ENCODE measurements at places on chromosomes 4 and X.

DNA sequence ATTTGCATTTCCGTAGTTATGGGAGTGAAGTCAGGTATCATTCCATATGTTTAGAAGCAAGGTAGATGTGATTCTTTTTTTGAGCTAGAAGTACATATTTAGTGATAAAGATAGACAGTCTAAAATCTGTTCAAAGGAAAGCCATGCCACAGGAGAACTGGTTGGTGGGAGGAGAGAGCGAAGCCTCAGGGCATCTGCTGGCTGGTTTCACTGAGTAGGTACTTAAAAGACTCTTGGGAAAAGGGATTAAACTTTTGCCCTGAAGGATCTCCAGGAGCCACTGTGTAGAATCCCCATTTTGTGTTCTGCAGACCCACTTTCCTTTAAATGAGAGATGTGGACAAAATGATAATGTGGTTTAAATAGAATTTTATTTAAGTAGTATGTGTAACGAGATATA, 89.6 kb downstream of the SHROOM2 start:
- no peak for DNase-seq

- DNase-seq, result no peak
These were observed 24.8 kb downstream of the ZFYVE28 start for GRCh38 chr4:2393353-2394270.

DNA sequence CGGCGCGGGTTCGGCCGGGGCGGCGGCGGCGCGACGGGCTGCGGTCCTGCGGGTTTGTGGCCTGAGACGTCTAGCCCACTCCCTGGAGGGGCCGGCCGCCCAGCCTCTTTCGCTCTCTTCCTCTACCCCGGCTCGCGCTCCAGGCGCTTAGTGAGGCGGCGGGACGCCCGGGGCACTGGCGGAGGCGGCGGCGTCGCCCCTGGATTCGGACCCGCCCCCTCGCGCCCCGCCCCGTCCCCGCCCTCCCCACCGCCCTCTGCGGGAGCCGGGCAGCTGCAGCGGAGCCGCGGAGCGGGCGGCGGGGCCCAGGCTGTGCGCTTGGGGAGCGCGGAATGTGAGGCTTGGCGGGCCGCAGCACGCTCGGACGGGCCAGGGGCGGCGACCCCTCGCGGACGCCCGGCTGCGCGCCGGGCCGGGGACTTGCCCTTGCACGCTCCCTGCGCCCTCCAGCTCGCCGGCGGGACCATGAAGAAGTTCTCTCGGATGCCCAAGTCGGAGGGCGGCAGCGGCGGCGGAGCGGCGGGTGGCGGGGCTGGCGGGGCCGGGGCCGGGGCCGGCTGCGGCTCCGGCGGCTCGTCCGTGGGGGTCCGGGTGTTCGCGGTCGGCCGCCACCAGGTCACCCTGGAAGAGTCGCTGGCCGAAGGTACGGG, at the start of gene BMP2K:
Gene BMP2K (plus strand): TSS at position 272 of the 650 bp plus-strand sequence. CDS start 194 bp downstream, at position 466.
- peak; percentile 75 for DNase-seq

GRCh38 chr4:150047546-150047945, 30.7 kb upstream of the DCLK2 start:
- no peak for DNase-seq

GRCh38 chr4:157099506-157099905, 23.6 kb downstream of the GLRB start:
- DNase-seq, result no peak

DNA sequence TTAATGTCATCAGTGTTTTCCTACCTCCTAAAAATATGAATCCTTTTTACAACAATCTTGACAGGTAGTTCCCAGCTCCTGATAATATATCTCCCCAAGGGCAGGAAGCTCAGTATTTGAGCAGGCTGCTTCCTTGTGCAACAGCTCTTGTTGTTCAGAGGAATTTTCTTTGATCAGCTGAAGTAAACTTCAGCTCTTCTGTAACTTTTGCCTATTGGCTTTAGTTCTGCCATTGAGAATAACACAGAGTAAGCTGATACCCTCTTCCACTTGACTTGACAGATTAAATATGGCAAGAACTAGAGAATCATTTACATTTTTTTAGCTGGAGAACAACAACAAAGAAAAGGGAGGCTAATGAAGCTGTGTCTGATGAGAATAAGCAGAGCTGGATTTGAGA, 75.2 kb downstream of the LUZP4 start:
- DNase-seq, result no peak

DNA sequence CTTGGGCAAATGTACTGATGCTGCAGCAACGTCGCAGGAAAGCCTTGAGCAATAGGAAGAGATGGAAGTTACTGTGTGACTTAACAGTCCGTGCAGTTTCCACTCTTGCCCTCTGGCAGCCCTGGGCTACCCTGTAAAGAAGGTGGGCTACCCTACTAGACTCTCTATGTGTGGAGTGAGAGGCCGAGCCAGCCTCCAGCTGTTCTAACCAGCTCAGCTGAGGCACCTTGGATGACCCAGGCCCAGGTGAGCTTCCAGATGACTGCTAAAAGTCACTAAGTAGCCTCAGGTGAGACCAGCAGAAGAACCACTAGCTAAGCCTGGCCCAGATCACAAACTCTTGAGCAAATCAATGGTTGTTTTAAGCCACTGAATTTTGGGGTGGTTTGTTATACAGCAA, 34.9 kb upstream of the PPP2R2C start:
- no peak for DNase-seq

DNA sequence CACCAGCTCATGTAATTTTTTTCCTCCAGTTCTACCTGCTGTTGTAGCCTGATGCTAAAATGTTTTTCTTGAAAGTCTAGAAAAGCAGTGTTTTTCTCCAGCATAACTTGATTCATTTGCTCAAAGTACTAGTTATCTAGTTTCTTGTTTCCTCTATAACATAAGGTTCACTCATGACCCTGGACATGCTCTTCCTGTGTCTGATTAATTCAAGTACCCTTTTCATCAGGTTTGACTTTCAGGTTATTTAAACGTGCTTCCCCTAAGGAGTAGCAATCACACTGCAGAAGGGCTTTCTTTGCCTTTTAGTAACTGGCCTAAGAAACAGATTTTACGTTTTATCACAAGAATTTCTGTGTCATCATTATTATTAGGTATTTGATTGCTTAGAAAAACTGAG, 66.8 kb upstream of the EGFL6 start:
- DNase-seq, result no peak

DNA sequence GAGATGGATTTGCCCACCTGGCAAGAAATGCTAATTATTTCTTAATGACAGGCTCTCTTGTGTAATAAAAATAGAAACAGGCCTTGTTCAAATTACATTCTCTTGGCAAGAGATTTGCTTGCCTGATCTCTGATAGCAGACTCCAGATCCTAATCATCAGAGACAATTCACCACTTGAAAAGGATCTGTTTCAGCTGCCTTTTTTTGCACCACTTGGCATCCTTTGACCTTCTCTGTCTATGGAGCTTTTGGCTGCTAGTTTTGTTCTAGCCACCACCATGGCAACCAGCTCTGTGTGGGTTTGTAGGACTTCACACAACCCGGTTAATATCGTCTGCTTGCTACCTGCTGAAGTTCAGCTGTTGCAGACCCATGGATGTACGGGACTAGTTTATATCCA, 241.1 kb upstream of the TLL1 start:
- DNase-seq, result no peak

DNA sequence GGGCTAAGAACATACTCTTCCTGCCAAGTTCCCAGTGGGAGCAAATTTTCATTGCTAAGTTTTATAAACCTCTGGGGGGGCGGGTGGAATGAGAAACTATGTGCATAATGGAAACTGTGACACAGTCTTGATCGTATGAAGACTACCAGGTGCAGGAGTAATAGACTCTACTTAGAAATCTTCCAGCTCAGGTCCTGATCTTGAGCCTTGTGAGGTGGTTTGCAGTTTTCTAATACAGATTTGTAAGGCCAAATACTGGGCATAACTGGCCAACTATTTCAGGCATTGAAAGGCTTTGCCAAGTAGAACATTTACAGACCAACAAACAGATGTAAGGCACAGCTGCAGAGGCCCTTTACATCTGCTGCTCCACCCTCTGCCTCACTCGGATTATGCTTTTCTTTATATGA, 89.7 kb upstream of the CBR4 start:
- DNase-seq, result no peak

DNA sequence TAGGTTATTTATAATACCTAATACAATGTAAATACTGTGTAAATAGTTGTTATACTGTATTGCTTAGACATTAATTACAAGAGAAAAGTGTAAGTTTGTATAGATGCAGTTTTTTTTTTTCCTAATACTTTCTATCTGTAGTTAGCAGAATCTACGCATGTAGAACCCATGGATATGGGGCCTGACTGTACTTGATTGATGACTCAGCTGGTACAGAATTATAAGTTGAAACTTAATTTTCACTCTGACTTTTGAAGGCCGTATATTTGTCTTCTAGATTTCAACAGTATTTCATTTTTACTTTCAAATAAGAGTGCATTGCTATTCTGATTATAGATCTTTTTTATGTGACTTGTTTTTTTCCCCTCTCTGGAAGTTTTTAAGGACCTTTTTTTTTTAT, 30.8 kb upstream of the NDUFC1 start:
- DNase-seq, result no peak

DNA sequence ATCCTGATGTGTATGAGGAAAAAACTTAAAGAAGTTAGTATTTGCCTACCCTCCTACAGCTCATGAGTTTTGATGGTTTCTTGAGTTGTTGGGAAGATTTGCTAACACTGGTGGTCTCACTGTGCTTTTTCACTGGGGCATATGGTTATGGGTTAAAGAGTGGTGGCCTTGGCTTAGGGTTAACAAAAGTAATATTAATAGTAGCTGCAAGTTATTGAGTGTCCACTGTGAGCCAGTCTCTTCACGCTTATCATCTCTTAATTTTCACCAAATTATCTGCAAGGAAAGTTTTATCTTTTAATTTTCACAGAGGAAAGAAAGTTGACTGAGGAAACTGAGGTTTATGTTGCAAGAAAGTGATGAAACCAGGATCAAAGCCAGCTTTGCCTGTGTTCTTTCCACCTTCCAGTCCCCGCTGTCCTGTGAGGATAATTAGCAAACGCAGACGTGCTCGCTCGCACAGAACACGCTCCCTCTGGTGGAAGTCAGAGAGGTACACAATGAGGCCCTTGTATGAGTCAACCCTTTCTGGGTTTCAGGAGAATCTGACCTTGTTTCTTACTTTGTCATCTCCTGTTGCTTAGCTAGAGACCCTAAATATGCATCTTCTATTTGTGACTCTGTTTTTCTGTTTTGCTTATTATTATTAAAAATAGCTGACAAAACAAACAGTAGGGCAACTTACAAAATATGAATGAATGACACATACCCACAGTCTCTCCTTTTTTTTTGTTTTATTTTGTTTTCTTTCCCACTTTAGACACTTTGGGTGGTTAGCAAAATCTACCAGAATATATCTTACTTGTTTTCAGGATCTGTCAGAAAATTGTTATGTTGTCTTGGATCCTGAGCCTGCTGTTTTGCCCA, 94.3 kb downstream of the DDIT4L start:
- DNase-seq, result peak; percentile 49

DNA sequence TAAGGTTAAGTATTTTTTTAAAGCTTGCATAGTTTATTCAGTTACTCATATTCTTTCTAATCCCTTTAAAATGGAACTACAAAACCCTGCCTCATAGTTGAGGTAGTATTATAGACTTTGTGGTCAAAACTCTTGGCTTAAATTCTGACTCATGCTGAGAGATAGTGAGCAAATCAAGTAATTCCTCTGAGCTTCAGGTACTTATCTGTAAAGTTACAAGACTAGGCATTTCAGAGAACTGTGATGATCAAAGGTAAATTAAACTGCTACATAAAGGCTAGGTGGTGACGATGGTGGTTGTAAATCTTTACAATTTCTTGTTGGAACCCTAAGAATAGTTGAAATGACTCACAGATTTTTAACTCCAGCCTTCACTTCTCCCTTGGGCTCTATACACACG, 3.2 kb upstream of the CLOCK start:
- no peak for DNase-seq

- DNase-seq, result no peak
These were observed 31.0 kb downstream of the SRPX start for GRCh38 chrX:38189431-38190250.

GRCh38 chr4:30616942-30617646, 103.1 kb upstream of the PCDH7 start:
- DNase-seq, result no peak

DNA sequence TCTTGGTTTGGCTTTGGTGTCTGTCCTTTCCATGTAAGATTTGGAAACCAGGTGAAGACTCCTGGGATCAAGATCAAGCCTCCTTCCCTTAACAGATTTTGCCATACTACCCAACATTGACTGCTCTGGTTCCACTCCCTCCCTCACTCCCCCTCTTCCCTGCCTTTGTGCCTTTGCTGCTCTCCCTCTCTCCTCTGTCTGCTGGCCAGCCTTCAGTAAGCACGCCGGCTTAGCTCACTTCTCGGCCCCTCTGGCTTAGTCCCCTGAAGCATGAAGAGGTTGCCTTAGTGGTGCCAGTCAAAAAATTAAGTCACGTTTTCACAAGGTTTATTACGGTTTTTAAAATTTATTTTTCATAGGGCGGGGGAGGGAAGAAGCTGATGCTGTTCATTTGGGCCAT, 6.0 kb downstream of the GRIA3 start:
- no peak for DNase-seq

GRCh38 chr4:124768596-124769365, 56.2 kb upstream of the ANKRD50 start:
- DNase-seq, result no peak

- DNase-seq, result no peak
These were observed 59.9 kb downstream of the PROM1 start for GRCh38 chr4:16023776-16024408.

DNA sequence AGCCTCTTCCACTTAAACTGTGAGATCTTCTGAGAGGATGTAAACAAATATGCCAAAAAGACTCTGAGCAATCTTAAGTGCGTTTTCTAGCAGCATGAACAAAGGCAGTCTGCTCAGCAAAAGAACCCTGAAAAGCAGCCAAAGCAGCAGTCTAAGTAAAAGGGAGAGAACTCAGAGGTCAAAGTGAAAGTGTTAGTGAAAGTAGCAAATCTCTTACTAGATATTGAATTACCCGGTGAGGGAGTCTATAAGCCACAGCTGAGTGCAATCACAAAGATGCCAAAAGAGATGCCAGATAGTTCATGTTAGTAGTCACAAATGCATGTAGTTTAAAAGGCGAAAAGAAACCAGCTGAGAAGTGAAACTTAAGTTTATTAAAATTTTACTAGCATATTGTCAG, 7.9 kb upstream of the GNRHR start:
- DNase-seq, result no peak

DNA sequence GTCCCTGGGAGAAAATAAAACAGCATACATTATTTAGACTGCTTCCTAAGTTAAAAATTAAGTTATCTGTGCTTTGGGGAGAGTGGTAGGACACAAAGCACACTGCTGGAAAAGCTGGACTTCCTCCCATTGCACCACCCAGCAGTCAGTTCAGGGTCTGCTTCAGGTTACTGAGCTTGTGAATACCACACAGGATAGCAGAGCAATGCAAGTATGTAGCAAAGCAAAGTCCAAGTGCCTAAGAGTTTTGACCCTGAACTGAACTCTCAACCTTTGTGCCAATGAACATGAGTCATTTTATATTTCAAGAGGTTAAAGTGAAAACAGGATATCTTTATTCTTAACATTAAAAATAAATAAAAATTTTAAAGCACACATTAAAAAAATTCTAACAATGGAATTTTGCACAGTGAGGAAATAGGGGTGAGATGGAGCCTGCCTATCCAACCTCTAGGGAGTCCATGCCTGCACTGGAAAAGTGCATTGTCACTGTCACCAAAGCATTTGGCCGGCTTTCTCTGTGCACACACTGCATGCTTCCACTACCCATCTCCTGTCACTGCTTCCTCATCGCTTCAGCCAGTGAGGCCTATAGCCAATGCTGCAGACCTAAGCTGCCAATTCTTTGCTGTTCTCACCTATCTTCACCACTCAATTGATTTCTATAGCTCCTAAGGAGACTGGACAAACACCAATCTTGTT, 50.9 kb downstream of the ABCG2 start:
- peak; percentile 57 for DNase-seq

Measured in inflammatory macrophage (primary cell).